ENCODE measurements at places on chromosomes 4 and X.

DNA sequence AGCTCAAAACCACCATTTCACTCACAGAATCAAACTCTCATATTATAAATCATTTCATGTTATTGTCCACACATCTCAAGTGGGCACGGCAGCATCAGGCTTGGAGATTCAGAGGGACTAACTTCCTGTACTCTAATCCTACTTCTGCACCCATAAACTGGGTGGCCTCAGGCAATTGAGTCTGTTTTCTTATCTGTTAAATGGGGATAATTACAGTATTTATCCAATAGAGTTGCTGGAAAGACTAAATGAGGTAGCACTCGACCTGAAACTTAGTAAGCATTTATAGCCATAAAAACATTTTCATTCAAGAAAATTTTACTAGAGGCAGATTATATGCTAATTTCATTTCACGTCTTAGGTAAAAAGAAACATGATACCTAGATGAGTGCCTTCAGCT, 13.0 kb downstream of the TBC1D1 start:
- no peak for DNase-seq

GRCh38 chr4:104879367-104879766, 267.3 kb upstream of the TET2 start:
- no peak for DNase-seq

GRCh38 chr4:125244848-125245450, 69.8 kb upstream of the FAT4 start:
- DNase-seq, result no peak

DNA sequence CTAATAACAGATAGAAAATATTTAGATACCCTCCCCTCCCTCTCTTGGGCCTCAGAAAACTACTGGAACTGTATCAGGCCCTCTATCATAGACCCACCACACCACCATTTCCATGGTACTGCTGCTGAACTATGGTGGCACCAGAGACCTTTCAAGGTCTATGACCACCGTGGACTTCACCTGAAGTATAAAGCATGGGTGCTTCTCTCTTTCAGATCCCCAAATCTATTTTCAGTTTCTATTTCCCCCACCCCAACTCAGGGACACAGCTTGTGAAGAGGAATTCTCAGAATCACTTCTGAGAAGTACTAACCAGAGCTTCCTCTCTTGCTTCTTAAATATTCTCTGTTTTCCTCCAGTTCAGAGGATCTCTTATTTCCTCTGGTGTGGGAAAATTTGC, 840.8 kb upstream of the HTR2C start:
- DNase-seq, result no peak

DNA sequence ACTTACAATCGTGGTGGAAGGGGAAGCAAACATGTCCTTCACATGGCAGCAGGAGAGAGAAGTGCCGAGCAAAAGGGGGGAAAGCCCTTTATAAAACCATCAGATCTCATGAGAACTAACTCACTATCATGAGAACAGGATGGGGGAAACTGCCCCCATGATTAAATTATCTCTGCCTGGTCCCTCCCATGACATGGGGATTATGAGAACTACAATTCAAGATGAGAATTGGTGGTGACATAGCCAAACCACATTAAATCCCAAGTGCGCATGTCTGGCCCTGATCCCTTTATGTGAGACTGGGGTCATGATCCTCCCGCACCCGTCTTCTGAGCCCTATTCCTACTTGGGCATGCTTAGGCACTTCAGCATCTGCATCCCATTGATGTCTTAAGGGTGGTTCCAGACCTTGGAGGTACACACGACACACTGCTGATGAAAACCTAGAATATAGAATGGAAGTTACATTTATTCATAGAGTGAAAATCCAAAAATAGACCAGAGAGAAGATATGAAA, 116.0 kb downstream of the PTTG2 start:
- DNase-seq, result no peak

DNA sequence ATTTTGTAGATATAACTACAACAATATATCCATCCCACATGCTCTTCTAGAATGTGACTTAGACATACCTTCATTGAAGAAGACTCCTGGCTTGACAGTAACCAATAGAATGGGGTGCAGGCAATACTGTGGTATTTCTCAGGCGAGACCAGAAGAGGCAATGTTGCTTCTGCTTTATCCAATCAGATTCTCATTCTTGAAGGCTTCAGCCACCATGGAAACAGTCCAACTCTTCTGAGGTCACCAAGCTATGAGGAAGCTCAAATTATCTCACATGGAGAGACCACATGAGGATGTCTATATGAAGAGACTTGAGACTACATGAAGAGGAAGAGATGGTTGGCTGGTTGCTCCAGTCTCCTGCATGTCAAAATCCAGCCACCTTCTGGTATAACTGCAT, 469.9 kb downstream of the PCDH10 start:
- no peak for DNase-seq

DNA sequence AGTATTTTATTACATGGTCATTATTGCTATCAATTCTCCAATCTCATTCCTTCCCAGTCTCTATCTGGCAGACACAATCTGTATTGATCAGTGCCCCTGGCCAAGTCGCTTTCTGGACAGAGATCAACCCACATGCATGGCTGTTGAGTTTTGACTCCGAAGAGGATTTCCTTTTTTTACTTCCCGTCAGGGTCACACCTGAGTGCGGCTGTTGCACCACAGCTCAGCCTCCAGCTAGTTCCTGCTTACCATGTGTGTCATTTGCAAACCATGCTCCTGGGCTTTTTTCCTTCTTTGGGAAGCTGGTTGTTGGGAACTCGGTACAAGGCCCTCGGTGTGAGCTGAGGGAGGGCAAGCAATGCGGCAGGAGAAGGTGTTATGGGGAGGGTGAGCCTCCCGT, 11.7 kb downstream of the MAGED2 start:
- no peak for DNase-seq

- no peak for DNase-seq
Measured at GRCh38 chr4:10441512-10441911, 15.7 kb downstream of the ZNF518B start.

DNA sequence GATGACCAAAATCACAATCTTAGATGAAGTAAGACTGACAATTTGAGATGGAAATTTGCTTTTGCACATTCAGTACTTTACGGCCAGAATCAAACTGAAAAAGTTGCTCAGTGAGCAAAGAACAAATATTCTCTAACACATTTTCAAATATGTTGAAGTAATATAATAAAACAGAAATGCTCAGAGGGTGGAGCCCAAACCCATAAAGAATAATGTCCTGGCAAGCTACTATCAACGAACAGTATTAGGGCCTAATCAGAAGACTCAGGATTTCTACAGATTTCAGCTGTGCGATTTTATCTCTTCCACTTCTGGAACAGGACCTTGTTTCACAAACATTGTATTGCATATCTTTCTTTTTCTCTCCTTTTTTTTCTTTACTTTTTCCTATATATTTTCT, 505.0 kb downstream of the TECRL start:
- no peak for DNase-seq

GRCh38 chrX:49053223-49054072, 5.4 kb upstream of the CCDC120 start:
- DNase-seq, result peak; percentile 37

GRCh38 chr4:187714957-187715356, 280.6 kb upstream of the ZFP42 start:
- no peak for DNase-seq

DNA sequence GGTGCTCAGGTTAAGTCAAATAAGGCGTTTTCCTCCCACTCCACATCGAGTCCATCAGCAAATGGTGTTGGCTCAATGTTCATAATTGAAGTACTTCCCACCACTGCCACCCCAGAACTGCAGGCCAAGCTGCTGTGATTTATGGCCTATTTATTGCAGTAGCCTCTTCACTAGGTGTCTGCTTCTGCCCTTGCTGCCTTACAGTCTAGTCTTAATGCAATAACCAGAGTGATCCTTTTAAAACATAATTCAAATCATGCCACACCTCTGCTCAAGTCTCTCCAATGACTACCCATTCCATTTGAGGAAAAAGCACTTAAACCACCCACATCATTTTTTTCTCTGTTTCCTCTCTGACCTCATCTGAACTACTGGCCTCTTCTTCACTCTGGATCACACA, 220.3 kb downstream of the KCNIP4 start:
- no peak for DNase-seq

DNA sequence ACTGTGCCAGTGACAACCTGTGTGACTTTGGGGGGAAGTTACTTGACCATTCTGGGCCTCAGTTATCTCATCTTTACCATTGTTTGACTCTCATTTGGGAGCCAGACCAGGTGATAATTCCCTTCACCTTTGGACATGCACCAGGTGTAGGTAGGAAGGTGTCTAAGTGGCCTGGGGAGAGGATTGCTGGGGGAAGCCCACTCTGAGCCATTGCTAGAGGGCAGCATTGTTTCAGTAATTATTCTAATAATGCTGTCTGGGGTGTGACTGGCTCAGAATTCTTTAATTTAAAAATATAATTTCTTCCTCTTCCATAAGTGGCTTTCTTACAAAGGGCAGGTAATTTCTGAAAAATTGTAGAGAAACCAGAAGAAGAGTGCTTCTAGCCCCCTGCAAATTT, 104.3 kb downstream of the RTL9 start:
- DNase-seq, result no peak

DNA sequence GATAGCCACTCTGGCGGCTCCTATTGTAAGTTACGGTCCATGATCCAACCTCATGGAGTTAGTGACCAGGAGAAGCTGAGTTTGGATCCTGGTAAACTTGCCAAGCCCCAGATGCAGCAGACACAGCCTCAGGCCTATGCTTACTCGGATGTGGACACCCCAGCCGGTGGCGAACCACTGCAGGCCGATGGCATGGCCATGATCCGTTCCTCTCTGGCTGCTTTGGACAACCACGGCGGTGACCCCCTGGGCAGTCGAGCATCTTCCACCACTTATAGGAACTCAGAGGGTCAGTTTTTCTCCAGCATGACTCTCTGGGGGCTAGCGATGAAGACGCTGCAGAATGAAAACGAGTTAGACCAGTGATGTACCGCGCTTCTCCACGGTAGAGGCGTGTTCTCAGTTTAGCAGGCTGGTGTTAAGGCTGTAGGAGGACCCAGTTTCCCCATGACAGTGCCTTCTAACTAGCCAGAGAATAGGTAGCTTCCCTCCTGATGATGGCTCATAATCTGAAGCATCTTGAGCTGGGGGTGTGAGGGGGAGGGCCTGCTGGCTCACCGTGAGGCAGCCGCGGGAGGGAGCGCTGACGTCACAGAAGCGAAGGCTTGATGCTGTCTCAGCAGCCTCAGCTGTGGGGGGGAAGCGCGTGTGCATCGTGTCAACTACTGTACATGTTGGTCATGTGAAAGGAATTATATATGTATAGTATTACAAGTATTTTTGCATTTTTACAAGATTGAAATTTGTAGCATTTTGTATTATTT, 31.1 kb downstream of the ZBTB49 start:
- no peak for DNase-seq

- DNase-seq, result no peak
Measured at GRCh38 chr4:83180431-83180968, 66.0 kb upstream of the PLAC8 start.

DNA sequence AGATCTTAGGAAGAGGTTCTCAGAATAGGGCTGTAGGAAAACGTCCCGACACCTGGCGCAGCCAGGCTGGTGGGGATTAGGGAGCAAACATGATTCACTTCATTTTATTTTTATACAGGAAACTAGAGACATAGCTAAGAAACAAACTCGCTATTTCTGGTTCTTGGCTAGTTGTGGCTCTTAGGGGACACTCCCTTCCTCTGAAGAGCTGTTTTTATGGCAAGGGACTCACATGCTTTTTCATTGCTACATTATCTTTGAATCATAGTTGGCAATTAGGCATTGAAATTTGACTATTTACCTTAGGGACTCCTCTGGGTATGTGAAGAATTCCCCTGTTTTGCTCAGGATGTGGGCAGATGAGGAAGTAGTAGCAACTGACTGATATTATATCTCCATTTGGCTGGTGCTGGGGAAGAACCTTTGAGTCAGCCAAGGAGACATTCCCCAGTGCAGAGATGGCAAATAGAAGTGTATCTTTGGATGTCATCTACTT, 174.5 kb downstream of the SMIM20 start:
- no peak for DNase-seq

DNA sequence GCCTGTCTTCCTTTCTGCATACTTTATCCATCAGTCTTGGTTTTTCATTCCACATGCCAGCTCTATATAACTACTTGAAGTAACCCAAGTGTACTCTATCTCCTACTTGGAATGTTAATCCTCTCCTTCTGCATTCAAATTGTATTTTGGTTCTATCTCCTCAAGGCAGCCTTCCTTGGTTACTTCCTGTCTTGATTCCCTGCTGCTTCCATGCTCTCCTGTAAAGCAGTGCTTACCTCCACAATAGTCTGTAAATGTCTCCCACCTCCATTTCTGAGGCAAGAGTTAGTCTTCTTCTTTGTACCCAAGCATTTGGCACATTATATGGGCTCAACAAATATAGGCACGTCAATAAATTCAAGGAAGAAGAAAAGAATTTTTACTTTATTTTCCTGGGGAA, 298.4 kb downstream of the ARHGAP24 start:
- DNase-seq, result no peak

DNA sequence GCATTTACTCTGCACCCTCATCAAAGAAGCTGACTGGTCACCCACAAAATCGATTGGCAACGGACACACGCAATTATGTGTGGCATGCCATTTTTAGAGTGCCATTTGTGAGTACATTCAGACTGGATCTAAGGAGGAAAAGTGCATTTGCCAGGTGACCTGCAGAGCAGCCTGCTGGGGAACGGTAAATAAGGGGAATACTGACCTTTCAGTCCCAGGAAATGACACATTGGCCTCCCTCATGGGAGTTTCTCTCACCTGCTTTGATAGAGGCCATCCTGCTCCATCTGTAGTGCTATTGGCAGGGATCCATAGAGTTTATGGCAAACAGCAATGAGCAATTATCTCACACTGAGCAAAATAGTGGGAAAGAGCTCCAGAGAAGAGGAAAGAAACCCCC, 127.8 kb downstream of the DDX53 start:
- DNase-seq, result no peak

DNA sequence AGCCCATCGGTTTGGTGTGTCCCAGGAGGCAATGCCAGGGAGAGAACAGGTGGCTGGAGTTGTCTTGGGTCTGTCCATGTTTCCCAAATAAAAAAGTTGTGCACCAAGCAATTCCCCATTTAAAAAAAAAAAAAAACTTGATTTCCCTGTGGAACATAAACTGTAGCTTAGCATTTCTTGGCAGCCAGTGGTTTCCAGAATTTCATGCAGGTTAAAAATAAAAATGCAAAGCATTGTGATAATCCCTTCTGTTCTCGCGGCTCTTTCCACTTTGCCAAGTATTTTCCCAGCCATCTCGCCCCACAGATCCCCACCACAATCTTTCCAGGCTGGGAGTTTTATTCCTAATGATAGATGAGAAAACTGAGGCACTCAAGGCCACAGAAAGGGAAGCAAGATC, 51.4 kb upstream of the MSX1 start:
- no peak for DNase-seq

DNA sequence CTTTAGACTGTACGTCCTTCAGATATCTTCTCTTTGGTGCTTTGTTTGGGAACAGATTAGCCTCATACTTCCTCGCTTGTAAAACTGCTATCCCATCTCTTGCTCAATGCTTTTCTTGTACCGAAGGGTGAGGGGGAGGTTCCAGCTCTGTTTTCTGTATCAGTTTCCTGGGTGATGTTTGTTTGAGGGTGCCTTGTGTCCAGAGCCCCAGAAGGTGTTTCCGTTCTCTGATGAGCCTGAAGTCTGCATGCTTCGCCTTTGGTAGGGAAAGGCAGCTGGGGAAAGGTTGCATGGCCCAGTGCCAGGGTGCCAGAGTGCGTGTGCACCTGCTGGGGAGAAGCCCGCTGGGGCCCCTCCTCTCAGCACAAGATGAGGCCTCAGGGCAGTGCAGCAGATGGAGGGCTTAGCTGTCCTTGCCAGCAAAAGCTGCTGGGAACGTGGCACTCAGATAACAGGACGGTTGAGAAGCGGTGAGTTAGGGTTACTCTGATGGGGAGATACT, 73.7 kb downstream of the TBL1X start:
- DNase-seq, result no peak

- DNase-seq, result no peak
Measured at GRCh38 chr4:150117094-150117493, 38.8 kb downstream of the DCLK2 start.

Measured in activated CD4-positive, alpha-beta T cell treated with anti-CD3 and anti-CD28 coated beads, Interleukin-2, amount 50 U/mL, for 24 hours (primary cell).